ENCODE measurements at places on chromosomes 16 and 17.

DNA sequence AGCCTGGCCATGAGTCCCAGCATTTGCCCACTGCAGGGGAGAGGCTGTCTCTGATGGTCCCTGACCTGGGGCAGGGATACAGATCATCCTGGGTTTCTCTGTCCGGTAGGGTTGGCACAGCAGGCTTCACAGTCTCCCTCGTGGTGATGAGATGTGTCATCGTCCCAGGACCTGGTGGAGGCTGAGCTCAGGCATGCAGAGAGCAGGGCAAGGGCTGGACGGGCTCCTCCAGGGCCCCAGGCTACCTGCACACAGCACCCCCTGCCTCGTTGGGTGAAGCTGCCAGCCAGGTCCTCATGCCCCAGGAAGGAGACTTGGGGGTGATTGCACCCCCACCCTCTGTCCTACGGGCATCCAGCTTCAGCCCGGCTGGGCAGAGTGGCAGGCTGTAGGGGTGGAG is 155.8 kb upstream of the GSE1 start:
- no peak for DNase-seq

DNA sequence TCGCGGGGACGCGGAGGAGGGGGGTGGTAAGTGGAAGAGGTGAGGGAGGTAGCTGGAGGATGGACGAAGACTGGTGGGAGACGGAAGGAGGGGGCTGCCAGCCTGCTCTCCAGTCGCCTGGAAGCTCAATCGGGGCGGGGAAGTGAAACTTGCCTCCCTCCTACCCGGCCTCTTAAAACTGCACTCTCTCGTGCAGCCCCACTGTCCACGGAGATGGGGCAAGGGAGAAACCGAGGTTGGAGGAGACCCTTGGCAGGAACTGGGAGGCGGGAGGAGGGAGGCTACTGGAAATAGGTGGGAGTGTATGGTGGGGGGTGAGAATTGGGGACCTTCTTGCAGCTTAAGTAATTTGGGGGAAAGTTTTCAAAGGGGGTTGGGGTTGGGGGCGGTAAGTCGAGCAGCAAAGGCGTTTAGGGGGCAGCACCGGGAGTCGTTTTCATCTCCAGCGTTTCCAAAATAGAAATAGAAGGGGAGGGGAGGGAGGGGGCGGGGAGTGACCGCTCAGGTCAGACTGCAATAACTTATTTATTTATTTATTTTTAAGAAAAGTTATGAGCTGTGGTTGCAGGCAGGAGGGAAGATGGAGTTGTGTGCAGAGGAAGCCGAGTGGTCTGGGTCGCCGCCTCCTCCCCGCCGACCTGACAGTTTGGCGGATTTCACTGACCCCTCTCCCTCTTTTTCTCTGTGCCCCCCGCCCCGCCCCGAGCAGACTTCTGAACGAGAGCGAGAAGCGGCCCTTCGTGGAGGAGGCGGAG is 1.4 kb downstream of the SOX9 start:
- no peak for DNase-seq

DNA sequence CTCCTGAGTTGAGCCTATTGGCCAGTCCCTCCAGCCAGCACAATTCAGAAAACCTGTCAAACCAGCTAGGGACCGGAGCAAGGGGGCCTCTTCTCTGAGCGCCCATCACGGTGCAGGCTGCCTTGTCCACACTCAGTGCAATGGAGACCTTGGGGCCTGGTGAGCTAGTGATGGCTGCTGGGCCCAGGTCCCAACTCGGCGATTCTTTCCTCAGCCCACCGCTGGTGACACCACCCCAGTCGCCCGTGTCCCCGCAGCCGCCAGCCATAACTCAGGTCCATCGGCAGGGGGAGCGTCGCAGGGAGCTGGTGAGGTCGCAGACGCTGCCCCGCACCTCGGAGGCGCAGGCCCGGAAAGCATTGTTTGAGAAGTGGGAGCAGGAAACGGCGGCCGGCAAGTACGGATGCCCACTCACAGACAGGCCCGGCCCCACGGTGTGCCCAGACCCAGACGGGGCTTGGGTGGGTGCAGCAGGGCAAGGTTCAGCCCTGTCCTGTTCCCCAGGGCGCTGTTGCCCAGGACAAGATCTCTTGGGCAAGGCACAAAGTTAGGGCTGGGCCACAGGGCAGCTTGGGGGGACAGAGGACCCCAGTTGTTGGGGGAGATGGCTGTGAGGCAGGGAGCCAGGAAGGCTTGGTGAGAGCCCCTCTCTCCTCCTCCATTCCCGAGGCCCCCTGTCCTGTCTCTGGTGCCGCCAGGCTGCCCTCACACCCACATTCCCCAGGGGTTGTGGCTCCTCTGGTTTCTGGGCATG is 10.8 kb downstream of the SMTNL2 start:
- DNase-seq: peak; percentile 57

DNA sequence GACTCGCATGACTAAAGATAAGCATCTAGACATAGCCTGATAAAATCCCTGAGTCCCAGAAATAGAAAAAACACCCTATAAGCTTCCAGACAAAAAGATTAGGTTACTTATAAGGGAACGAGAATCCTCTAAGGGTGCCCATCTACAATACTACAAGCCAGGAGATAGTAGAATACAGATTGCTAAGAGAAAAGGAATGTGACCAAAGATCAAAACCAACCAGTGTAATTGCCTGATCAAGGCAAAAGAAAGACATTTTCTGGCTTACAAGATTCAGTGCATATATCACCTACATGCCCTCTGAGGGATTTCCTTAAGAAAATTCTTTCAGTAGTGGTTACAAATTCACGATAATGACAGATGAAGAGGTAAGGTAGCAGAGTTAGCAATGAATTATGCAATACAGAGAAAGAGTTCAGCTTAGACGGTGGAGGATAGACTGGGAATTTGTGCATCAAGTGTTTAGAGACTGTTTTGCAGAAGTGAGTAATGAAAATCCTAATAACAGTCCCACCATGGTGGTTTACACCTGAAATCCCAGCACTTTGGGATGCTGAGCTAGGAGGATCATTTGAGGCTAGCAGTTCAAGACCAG is 35.0 kb downstream of the BCL7C start:
- no peak for DNase-seq

- DNase-seq: no peak
Observed at GRCh38 chr17:6558276-6558675, 1.9 kb upstream of the PITPNM3 start.

GRCh38 chr16:30032083-30032819 is 1.2 kb upstream of the TLCD3B start:
- DNase-seq: peak; percentile 81

GRCh38 chr16:75326333-75326732 is 74.9 kb upstream of the BCAR1 start:
- no peak for DNase-seq

- no peak for DNase-seq
Observed at GRCh38 chr17:65277576-65277975, 140.4 kb downstream of the RGS9 start.

GRCh38 chr16:74101379-74102137 is 195.1 kb upstream of the PSMD7 start:
- DNase-seq: no peak

DNA sequence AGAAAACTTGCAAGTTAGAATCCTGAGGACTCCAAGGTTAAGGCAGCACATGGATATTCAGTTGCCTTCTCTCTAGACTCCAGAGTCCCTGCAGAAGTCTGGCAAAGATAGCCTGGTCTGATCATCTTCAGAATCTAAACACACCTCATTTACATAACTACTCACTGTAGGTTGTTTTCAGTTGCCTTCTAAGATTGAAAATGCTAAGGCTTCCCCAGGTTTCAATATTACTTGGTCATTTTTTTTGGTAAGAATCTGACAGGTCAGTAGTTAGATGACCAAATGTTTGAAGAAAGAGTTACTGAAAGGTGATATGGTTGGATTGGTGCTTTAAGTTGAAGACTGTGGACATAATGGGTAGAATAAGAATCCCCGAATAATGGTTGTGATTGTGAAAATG is 205.4 kb upstream of the KCNJ16 start:
- no peak for DNase-seq

DNA sequence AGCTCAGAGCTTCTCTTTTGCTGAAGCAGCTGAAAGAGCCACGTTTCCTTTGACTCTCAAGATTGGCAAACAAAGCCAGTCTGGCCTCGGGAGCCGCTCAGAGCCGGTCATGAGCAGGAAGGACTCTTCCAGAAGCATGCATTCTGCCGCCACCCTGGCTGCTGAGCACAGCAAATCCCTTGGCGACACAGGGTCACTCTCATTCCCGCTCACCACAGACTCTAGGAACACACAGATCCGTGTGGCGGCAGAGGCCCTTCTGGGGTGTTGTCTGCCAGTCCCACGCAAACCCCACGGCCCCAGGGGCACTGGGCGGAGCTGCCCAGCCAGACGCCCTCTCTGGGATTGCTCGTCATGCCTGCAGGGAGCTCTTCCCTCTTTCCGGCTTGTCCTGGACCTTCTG is 157.0 kb downstream of the C16orf95 start:
- DNase-seq: no peak

GRCh38 chr17:75542229-75542628 is 16.7 kb downstream of the LLGL2 start:
- no peak for DNase-seq

- DNase-seq: no peak
Observed at GRCh38 chr17:42240201-42240600, 36.0 kb downstream of the STAT5B start.

DNA sequence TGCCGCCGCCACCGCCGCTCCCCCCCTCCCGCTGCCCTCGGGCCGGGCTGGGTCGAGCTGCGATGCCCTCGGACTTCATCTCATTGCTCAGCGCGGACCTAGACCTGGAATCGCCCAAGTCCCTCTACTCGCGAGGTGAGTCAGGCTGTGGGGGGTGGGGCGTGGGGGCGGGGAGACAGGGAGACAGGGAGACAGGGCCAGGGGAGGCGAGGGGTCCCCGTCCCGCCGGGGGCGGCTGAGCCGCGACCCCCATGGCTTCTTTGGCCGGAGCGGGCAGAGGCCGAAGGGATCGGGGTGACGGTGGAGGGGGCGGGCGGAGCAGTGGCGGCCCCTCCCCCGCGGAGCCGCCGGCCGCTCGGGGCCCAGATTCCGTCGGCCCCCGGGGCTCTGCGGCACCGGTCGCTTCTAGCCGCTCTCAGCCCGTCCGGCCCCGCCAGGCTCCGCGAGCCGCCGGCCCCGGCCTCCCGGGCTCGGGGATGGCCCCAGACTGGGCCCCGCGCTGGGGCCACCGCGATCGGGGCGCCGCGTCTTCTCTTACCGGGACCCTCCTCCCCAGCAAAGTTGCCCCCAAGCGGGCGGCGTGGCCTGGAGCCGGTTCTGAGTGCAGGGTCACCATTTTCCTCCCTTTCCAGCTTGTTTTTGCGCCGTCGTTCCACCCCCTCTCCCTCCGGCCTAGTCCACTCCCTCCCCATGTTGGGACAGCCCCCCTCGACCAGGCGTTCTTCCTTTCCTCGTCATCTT is 644 bp downstream of the NFAT5 start:
- peak; percentile 75 for DNase-seq

DNA sequence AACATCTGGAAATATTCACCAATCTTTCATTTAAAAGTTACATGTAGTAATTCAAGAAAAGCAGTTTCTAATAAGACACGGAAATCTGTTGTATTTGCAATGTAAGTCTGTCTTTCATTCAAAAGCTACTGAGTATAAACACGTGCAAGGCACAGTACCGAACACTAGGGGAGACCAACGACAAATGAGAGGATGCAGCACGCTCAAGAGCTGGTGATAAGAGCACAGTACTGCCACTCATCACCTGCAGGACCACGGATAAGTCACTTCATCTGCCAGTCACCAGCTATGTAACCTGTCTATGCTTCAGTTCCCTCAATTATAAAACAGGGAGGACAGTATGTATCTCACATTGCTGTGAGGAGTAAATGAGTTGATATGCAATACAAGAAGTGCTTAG is 67.1 kb downstream of the CLEC18A start:
- peak; percentile 10 for DNase-seq

DNA sequence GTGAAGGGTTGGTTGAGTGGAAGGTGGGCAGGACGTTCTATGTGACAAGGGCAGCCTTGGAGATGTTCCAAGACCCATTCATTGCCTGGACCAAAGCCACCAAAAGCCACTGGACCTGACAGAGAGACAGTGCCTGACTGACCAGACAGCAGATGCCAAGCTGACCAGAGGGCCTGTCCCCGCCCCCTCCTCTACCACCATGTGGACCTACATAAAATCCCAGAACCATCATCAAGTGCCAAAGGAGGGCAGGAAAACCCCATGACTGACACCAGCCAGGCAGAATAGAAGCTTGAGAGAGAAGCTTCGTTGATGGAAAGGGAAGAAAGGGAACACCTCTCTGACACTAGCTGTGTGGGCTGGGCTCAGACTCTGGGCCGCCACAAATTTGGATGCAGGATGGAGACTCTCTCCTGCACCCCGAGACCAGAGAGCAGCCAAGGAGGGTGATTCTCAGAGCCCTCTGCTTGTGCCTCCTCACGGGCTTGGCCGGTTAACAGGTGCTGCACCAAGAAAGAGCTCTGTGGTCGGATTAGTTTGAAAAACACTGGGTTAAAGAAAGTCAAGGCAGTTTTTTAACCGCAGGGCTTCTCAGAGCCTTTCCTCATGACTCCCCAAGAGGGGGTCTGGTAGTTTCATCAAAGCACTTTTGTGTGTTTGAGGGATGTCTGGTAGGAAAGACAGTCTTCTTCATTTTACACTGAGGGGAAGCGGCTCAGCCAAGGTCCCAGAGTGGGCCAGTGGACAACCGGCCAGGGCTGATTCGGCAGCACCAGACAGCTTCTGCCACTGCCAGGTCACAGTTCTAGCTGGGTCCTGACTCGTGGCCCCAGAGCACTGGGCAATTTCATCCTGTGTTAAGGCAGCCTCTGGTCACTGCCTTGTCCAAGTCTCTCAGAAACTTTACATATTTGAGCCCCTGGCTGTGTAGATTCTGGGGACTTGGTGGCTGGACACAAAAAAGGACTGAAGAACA is 1.7 kb downstream of the TNFRSF13B start:
- DNase-seq: no peak

- DNase-seq: no peak
Observed at GRCh38 chr17:44108440-44109311, 14.8 kb downstream of the HDAC5 start.

DNA sequence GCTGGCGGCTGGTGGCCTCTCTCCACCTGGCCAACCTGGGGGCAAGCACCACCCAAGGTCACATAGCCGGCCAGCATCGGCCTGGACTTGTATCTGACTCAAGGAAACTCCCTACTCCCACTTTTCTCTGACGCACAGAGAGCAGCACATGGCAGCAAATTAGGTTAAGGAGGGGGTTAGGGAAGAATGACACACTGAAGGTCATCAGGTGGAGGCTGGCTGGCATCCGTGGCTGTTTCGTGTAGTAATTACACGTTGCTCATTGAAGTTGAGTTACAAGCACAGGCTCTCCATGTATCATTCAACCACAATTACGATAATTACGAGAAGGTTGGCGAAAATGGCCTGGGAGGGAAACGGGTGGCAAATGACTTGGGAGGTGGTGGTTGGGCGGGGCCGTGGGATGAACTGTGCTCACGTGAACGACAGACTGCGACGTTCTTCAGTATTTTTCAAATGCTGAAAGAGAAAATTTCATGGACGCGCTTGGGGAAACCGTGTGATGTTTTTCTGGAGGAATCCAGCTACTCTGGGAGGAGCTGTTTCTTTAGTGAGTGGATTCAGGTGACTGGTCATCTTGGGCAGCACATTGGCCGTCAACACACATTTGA is 4.0 kb upstream of the METRNL start:
- no peak for DNase-seq

GRCh38 chr17:28473542-28473941 is at the start of gene SLC13A2:
Gene SLC13A2, plus strand, starts transcription at chr17:28473644. Its CDS starts 69 bp downstream, at chr17:28473713.
- DNase-seq: no peak

GRCh38 chr17:76930107-76930506 is 61.9 kb downstream of the MGAT5B start:
- no peak for DNase-seq

Measured in suppressor macrophage (primary cell).